ENCODE measurements at places on chromosomes 16 and 17. TPM values are rescaled to one million over a fixed set of nuclear protein-coding genes. Genes with fewer than 3 reads are reported as not detected.
A peak's percentile ranks its signal among the peaks of the same experiment; 100 is the strongest.

Gene SPATA2L
- 71.3 TPM for total RNA-seq

Gene FN3KRP
- 24.2 TPM for total RNA-seq

Gene KRTAP1-1
- 0.64 TPM for total RNA-seq

Gene PYY
- total RNA-seq = not detected

Gene KRT17
- total RNA-seq = 286 TPM

GRCh38 chr17:29344201-29344856, 45.8 kb upstream of the TAOK1 start:
- no peak for DNase-seq

GRCh38 chr17:29930409-29931010, 482 bp upstream of the SSH2 start:
- DNase-seq = peak; percentile 47

DNA sequence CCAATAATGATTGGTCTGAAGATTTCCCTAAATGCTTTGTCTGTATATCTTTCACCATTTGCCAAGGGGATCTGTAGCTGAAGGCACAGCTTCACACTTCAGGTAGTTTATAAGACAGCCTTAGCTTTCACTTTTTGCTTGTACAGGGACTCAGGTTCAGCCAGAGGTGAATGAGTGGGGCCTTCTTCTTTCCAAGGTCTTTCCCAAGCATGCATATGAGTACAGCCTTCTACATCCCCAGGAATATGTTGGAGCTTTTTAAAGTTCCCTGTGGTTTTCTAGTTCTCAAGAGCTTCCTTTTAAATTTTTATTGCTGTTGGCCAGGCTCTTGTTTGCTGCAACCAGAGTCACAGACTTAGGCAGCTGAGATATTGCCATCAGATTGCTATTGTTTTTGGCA, 17.9 kb upstream of the SPDYE4 start:
- no peak for DNase-seq

DNA sequence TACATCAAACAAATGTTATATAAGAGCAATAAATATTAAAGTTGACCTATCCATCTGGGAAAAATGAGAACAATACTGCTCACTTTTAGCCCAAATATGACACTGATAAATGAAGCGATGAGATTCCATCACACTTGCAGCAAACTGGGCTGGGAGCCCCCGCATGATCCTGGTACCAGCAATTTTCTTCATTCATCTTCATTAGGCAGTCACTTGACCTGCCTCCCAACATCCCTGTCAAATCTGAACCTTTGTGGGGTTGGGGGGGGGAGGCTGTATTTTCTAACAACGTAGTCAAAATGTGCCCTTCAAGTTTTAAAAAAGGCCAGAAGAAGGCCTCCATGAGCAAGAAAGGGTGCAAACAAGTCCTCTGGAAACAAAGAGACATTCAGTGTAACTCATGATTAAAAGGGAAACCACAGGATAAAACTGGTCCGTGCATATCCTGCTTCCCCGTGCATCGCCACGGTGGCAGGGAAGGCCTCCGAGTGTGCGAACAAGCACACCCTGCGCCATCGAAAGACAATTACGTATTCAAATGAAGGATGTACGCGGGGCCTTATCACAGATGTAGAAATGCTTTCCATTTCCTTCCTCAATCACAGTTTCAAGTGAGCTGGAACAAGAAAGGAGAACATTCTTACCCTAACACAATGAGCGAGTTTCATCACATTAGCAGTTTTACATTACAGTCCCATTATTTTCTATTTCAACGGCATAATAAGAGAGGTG, 48.4 kb downstream of the TOX3 start:
- DNase-seq = no peak

DNA sequence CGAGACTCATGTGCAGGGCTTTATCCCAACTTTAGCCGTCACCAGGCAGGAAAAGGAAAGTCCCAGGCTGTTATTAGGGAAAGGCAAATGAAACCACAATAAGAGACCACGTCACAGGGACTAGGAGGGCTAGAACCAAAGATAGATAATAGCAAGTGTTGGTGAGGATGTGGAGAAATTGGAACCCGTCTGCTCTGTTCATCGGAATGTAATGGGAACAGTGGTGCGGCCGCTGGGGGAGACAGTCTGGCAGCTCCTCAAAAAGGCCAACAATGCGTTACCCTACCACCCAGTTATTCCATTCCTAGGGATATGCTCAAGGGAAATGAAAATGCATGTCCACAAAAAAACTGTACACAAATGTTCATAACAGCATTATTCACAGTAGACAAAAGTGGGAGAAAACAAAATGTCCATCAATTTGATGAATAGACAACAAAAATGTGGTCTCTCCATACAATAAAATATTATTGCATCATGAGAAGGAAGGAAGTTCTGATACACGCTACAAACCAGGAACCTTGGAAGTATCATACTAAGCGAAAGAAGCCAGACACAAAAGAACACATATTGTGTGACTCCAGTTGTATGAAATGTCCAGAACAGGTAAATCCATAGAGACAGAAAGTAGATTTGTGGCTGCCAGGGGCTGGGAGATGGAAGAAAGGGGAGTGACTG, 19.5 kb upstream of the USP10 start:
- no peak for DNase-seq

- DNase-seq = no peak
These were observed 178.6 kb downstream of the CPPED1 start for GRCh38 chr16:12625068-12625467.

GRCh38 chr16:81636298-81636993, 142.6 kb upstream of the PLCG2 start:
- DNase-seq = no peak

GRCh38 chr16:56241596-56241995, 50.3 kb downstream of the GNAO1 start:
- no peak for DNase-seq

DNA sequence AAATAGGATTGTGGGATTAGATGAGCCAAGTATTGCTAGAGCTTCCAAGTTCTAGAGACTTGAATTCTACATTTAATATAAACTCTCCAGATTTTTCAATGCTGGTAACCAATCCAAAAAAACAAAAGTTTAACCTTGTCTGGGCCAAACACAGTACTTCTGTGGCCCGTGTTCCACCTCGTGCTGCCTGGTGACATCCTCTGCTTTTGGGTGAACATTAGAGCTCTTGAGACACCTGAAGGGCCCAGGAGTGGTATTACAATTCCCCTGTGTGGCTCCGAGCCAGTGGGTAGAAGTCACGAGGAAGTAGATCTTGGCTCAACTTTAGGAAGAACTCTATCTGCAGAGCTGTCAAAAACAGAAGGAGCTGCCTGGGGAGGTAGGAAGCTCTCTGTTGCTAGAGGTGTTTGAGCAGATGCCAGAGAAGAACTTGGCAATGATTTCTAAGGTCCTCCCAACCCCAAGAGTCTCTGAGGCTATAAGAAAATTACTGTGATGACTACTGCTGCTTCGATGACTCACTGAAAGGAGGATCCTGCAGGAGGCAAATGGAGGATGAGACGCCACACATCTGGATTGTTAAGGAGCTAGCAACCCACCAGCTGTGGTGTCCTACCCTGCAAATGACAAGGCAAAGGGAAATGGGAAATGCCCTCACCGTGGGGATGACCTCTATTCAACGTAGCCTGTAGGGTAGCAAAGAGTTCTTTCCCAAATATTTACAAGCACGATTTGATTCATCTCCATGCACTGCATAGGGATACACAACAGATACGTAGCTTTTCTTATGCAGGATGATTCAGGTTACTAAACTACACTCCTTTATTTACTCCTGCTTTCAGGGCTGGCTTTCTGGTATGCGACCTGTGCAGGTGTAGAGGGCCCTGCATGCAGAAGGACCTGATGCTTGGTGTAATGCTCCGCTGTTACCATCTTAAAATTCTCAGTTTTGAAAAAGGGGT, 45.8 kb upstream of the GAS7 start:
- DNase-seq = no peak
